ENCODE measurements at places on chromosomes 1 and 21.
A peak's percentile ranks its signal among the peaks of the same experiment; 100 is the strongest.

GRCh38 chr1:174550296-174550695 is 102.5 kb downstream of the GPR52 start:
- DNase-seq: no peak

DNA sequence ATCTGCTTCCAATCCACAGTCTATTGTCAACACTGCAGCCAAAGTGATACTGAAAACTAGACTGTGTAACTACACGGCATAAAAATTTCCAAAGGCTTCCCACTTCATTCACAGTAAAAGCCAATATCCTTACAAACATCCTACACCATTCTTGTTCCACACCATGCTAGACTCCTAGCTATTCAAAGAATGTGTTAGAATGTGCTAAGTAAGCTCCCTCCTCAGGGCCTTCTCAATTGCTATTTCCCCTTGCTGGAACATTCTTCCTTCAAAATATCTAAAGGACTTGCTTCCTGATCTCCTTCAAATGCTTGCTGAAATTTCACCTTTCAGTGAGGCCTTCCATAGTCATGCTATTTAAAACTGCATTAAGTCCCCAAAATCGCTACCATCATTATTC is 228.1 kb downstream of the AKT3 start:
- DNase-seq: no peak

- no peak for DNase-seq
These were observed 54.2 kb upstream of the SSBP3 start for GRCh38 chr1:54460351-54460750.

- DNase-seq: no peak
These were observed 191.9 kb upstream of the FMN2 start for GRCh38 chr1:239899747-239900146.

GRCh38 chr1:178308438-178308837 is 188.3 kb downstream of the CLEC20A start:
- no peak for DNase-seq

- no peak for DNase-seq
These were observed 262.1 kb upstream of the SGIP1 start for GRCh38 chr1:66271904-66272254.

DNA sequence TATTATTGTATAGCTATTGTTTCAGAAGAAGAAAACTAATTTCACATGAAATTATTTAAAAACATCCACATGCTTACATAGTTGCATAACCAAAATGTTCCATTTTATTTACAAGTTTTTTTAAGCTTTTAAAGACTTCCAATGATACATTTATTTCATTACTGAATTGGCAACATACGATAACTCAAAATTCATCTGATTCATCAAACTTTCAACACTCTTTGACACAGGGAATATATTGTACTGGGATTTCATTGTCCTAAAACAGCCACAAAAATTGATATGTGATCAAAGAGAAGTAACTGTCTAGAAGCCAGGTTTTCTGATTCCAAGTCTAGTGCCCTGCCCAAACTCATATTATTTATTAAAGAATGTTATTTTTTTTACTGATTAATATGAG is 131.4 kb upstream of the USP24 start:
- DNase-seq: no peak

DNA sequence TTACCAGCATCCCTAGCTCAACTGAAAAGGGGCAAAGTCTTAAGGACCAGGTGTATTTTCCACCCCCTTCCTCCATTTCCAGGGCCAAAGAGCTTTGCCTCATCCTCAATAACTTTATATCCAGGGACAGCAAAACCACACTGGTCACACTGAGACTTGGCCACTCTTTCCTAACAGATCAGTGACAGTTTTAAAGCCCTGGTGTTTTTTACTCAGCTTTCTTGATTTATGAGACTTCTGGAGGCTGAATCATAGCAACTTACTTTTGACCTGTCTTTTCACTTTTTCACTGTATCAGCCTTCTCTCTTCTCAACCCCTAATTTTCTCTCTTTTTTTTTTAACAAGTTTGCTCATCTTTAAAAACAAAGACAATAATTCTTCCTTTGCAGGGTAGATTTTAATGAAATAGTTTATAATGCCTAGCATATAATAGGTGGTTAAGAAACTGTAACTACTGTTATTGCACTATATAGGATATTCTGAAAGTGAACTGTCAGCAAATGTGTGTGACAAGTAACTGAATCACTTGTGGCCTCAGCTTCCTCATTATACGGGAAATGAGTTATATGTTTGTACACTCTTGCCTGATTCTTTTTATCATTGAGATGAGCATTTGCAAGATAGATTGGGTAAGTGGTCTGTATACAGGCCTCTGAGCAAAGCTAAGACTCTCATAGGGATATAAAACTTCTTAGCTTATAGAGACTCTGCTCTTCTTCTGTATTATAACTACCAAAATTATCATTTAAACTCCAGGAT is 19.7 kb upstream of the DYNLT5 start:
- DNase-seq: no peak

DNA sequence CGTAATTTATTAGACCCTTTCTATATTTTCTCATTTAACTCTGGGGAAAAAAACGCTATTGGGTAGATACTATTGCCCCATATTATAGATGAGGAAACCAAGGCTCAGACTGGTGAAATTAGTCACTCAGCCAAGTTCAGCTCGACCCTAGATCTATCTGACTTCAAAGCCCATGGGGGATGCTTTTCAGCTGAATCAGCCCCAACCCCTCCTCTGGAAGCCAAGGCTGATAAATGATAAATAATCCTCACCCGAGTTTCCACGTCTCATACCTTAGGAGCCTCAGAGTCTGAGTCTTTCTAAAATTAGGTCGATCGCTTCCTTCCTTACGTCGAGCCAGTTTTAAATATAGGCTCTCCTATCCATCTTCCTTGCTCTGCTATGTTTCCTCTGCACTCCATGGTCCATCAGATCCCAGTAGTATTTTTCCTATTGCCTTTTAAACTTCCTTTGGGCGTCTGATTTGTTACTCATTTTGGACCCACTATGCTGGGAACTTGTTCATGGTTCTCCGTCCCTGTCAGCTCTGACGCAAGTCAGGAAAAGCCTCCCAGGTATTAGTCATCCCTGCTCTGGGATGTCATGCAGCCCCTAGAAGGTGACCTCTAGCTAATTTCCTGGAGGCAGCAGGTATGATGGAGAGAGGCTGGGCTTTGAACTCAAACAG is 122.8 kb downstream of the PLPP3 start:
- no peak for DNase-seq

DNA sequence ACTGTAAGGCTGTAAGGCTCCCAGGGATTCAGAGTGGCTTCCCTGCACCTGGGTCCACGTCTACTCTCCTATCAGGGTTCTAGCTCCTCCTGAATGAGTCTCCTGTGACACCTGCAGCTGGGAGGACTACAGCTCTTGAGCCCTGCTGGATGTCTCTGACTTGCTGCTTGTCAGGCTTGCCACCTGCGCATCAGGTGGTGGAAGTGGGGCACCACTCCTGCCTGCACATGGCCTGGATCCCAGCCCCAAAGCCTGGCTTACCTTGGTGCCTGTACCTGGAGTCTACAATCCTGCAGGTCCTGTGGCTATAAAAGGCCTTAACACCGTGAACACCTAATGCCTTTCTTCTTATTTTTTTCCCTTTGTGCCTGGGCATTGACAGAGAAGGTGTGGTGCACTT is 82.2 kb downstream of the FAM78B start:
- no peak for DNase-seq

GRCh38 chr1:27559466-27560030 is 44.4 kb downstream of the AHDC1 start:
- DNase-seq: no peak

DNA sequence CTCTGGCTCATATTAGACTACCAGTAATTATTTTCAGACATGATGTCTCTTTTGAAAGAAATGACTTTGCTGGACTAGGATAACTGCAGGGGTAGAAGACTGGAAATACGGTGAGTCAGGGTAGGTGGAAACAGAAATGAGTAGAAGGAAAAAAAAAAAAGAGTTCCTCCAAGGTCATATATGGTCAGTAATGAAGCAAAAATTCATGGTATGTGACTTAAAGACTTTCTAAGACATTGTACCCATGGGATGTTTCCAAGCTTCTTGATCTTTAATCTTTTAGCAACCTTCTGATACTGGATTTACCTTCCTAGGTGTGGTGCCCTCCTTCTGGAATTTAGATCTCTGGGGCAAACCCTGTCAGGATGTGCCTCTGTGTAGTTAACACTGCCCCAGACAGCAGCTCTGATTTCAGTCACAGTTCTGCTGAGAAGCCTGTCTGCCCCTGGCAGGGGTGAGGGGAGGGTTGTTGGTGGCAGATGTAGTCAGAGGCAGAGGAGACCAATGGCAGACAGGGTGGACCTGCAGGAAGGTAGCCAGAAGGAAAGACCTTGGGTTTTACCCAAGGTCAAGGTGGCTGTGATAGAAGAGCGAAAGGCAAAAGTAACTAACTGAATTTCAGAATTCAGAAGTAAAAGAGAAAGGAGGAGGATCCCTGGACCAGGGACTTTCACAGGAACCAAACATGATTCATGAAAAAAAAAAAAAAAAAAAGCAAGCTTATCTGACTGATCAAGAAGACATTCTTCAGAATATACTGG is 44.1 kb upstream of the BCL10 start:
- no peak for DNase-seq

DNA sequence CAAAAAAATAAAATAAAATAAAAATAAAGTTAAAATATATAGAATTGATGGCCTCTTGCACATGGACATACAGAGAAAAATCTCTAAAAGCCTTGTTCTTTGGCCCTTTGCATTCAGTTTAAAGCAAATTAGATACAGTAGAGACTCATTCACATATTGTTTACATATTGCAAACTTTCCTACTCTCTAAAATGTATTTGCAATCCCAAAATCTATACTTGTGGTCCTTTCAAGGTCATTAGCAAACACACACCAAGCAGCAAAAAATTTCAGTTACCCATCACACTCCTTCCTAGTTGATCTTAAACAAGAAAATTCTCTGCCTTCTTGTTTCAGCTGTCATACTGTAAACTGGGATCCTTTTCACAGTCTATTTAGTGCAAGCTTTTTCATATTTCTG is 61.0 kb upstream of the SLC44A3 start:
- no peak for DNase-seq

GRCh38 chr1:175338387-175339135 is 146.0 kb upstream of the KIAA0040 start:
- DNase-seq: peak; percentile 28
